Fibroblast of the conjunctiva (primary cell): ENCODE measurements at places on chromosomes 6 and 20.

- DNase-seq = no peak
Measured at GRCh38 chr20:23298926-23299672, 51.5 kb upstream of the NXT1 start.

DNA sequence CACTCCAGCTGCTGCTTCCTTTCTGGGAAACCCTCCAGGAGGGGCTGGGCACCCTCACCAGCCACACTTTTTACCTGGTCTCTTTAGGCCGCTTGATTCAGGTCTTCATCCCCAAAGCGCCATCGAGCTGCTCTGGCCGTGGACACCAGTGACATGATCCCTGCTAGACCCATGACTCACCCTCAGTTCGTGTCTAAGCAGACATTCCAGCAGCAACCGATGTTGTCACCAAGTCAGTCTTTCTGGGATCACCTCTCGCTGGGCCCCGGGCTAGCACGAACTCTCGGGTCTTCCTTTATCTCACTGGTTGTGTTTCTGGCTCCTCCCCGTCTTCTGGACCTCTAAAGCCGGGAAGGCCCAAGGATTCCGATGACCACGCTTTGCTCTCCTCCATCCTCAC is 43.0 kb upstream of the GPR31 start:
- no peak for DNase-seq

DNA sequence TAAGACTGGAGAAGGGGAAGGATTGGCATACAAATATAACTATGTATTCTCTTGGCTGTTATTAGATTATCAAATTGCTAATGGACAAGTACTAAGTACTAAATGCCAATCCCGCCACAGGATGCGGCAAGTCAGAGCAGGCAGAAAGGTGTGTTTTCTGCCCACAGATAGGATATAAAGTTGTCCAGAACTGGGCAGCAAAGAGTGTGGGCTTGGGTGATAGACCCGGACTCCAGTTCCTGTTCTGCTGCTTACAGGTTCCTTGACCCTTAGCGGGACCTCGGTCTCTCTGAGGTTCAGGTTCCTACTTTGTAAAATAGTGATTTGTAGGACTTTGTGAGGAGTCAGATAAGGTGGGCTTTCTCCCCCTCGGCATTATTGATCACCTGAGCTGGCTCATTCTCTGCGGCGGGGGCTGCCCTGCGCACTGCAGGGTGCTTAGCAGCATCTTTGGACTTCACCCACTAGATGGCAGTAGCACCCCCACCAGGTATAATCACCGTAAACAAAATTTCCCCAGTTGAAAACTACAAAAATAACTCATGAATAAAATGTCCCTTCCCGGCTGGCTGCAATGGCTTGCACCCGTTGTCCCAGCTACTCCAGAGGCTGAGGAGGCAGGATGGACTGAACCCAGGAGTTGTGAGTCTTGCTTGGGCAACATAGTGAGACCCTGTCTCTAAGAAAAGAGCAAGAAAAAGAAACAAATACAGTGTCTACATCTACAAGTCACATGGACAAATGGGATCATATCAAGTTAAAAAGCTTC is 193.1 kb downstream of the DOK5 start:
- no peak for DNase-seq

- no peak for DNase-seq
Measured at GRCh38 chr20:20364593-20365479, 3.1 kb upstream of the INSM1 start.

- no peak for DNase-seq
Measured at GRCh38 chr20:33415948-33416347, 14.6 kb upstream of the CDK5RAP1 start.

DNA sequence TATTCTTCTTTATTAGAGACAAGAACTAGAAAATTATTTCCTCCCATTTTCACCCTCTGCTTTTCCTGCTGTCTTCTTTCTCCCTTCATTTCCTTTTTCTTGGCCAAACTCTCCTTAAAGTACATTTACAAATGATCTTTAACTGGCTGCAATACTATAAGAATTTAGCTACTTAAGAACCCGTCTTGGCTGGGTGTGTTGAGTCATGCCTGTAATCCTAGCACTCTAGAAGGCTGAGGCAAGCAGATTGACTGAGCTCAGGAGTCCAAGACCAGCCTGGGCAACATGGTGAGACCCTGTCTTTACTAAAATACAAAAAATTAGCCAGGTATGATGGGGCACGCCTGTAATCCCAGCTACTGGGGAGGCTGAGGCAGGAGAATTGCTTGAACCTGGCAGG is 39.3 kb upstream of the SRPK1 start:
- DNase-seq = no peak

GRCh38 chr6:113739041-113739655 is 118.0 kb upstream of the MARCKS start:
- DNase-seq = no peak

DNA sequence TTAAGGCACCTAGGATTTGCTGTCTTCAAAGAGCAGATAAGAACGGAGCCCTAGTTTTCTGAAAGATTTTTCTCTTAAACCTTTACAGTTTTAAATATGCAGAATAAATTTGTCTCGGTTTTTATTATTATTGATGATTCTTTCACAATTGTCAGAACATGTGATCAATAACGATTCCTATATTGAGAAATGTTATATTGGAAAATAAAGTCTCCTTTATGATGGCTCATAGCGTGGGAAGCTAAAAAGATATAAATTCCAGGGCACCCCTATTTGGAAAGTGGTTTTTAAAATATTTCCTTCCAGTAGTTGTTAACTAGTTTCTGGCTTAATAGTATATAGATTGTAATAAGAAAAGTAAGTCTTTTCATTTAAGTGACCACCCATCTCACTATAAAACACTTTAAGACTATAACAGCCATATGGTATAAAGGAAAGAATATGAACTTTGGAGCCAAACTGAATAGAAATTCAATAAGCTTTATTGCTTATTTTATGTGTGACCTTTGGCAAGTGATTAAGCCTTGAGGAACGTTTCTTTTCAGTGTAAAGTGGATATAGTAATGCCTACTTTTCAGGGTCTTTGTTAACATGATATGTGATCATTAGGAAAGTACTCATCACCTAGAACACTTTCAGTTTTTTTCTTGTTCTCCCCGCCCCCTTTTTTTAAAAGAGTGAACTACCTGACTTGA is 369.6 kb downstream of the LAMA2 start:
- DNase-seq = no peak

DNA sequence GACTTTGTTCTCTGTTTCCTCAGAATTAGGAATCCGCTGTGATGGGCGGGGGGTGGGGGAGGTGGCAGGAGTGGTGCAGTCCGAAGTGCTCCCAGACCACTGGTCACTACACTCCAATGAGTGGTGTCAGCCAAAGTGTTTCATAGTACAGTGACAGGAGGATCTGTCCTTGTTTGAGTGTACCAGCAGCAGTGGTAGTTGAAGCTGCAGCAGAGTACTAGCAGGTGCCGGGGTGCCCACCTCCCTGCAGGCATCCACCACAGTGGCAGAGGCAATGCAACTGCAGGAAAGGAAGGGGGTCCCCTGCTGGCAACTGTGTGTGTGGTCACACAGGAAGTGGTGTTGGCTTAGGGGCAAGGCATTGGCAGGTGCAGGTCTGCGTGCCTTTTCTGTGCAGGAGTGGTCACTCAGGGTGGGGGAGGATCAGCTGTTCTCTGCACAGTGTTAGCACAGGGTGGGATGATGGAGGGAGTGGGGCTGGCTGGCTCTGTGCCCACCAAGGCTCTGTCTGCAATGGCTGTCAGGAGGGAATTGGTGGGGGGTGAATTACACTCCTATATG is 9.7 kb downstream of the HLA-DOB start:
- DNase-seq = no peak

DNA sequence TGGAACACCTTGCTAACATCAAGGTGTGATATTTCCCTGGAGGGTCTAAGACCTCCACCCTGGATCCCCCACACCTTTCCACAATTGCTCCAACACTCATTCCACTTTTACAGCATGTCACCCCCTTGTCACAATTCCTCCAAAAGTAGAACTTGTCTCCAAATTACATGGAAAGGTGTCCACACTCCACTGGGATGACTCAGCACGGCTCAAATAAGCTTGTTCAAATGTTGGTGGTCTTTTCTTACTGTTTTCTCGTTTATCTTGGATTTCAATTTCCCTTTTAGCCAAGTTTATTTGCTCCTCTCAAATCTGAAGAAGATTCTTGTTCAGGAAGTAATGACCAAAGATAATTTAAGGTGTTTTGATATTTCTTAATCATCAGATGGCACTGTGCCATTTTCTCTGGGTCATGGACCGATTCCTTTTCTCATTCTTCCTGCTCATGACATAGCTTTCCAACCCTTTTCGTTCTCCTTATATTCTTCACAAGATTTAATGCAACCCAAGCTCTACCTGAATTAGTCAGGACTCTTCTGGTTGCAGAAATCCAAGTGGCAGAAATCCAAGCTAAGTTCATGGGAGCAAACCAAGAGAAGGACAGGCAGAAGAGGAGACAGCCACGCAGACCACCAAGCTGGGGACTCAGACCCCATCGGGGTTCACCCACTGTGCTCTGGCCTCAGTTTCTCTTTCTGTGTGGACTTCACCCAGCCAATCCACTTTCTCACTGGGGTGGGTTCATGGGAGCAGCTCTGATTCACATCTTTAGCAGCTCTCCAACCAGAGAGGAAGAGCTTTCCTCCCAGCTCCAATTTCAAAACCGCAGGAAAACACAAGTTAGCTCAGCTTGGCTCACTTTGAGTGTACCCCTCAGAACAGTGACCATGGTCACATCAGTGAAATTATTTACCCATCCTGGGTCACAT is 110.5 kb upstream of the CDYL start:
- DNase-seq = no peak

- DNase-seq = no peak
Measured at GRCh38 chr6:168562576-168563151, 121.7 kb downstream of the SMOC2 start.

DNA sequence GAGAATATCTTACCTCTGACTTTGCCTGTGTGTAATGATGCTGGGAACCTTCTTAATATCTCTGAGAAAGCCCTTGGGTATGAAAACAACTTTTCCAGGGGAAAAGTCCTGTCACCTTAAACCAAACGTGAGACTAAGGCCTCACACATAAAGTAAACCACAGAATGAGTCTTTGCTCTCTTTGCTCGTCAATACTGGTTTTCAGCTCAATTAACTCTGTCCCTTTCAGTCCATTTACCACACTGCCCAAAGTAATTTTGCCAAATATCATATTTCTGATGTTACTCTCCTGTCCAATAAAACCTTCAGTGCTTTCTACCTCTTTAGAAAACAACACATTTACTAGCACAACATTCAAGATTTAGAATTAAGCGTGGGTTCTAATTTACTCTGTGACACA is 100.5 kb upstream of the HMGCLL1 start:
- no peak for DNase-seq

DNA sequence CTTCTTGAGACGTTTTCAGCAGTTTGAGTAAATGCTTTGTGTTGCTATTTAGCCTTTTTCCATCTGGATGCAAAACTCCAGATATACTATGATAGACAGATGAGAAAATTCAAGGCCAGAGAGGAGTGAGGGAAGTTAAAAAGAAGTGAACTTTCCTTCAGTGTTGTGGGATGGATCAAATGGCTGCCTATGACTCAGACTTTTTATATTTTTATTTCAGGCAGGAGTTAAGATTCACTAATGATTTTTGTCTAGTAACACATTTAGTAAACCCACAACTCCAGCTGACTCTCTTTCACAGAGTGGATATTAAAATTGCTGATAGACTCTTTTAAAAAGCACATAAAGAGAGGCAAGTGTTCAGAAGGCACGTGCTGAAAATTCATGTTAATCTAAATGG is 23.2 kb upstream of the PTCHD4 start:
- no peak for DNase-seq

DNA sequence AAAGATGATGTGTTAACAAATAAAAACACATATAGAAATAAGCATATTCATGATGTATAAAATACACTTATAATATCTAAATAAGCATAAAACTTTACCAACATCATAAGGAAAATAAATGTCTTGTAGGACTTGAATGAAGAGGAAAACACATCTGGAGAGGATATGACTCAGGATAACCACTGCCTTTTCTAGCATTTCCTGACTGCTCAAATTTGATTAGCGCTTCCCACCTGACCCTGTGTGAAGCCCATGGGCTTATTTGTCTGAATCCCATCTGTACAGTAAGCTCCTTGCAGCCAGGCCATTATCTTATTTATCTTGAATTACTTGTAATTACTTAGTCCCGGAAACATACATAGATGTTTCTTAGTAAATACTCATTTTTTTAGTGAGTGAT is 608.6 kb downstream of the COL12A1 start:
- no peak for DNase-seq

DNA sequence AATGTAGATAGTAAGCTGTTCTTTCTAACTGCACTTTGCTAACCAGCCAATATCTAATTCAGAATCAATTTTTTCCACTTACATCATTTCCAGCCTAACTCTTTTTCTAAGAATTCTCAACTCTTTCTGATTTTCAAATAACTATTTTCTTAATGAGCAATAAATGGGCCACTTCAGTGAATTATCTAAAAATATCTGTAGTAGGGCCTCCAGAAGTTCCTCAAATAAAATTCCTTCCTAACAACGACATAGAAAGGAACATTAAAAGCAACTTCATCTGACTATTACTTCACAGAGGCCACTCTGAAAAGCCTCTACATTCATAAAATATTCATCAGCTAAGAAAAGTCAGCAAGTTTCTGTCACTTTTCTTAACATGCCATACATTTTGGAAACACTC is 4.8 kb downstream of the COL12A1 start:
- DNase-seq = no peak

- DNase-seq = peak; percentile 6
Measured at GRCh38 chr20:8305449-8305978, 173.4 kb downstream of the PLCB1 start.

DNA sequence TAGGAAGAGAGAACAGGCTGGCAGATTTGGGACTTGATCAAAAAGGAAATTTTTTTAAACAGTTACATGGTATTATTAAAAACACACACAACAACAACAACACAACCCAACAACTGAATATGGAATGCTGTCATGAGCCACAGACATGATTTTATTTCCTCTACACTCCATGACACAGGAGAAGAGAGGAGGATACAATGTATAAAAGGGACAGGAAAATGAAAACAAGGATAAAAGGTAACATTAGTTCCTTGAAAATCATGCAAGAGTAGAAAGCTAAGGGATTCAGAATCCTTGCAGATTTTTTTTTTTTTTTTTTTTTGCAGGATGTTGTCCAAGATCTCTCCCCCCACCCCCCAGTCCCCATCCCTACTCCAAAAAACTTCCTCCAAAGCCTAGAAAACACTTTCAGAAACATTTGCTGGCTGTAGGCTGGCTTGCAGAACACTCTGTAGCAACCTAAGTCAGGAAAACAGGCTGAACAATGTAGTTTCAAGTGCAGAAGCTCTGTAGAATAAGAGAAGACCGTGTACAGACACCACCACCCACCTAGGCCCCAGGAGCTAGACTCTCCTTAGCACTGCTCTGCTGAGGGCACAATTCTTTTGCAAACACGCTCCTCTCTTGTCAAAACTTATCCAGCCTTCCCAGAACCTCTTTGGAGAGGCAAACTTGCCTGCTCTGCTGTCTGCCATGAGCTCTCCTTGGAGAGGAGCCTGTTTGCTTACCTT is 845 bp downstream of the ZMYND8 start:
- DNase-seq = no peak
